Effector memory CD8-positive, alpha-beta T cell (primary cell): ENCODE measurements at places on chromosomes 1 and 21.

GRCh38 chr21:45844181-45844580, 137.4 kb upstream of the COL6A1 start:
- peaks cover 2% of the 10 kb centered on the region for H3K36me3 ChIP-seq
- H3K4me3 ChIP-seq, result no peak overlapping the region
- DNase-seq, result no peak
- H3K27me3 ChIP-seq, result peaks cover 67% of the 10 kb centered on the region
- H3K4me1 ChIP-seq, result no peaks in the 10 kb centered on the region

DNA sequence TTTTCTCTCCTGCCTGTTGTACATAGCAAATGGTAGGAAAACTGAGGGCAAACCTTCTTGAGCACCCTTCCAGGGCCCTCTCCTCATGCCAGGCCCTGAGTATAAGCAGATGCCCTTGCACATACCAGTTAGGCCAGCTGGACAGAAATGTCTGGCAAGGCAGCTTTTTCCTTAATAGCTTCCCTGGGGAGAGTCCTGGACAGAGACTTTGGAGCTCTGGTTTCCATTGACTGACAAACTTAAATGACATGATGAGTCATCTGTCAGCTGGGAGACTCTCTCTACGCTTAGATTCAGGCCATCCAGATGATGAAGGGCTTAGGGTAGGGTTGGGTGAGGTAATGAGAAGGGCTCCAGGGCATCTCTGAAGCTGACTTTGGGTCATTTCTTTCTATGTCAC, 317.5 kb downstream of the ASTN1 start:
- no peaks in the 10 kb centered on the region for H3K36me3 ChIP-seq
- no peak overlapping the region for H3K27ac ChIP-seq
- no peaks in the 10 kb centered on the region for H3K27me3 ChIP-seq
- no peaks in the 10 kb centered on the region for H3K4me1 ChIP-seq
- no peak overlapping the region for H3K4me3 ChIP-seq

DNA sequence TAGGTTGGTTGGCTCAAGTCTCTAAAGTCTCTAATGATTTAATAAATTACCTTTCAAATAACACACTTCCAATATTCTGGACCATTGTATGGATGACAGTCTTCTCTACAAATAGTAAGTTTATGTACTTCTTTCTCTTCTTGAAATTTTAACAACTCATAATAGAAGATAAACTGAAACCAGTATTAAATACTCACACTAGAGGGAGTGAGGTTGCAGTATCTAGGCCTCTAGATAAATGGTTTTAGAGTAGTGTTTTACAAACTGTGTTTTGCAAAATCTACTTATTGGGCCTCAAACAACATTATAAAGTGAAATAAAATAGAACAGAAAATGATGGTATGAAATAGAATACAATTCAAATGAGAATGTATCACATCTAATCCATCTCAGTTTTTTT, 479.9 kb upstream of the BRINP3 start:
- H3K4me3 ChIP-seq, result no peak overlapping the region
- H3K27ac ChIP-seq, result no peak overlapping the region
- H3K27me3 ChIP-seq, result no peaks in the 10 kb centered on the region
- H3K36me3 ChIP-seq, result no peaks in the 10 kb centered on the region
- no peaks in the 10 kb centered on the region for H3K4me1 ChIP-seq

- H3K27me3 ChIP-seq, result peaks cover 40% of the 10 kb centered on the region
- no peak overlapping the region for H3K4me3 ChIP-seq
- H3K4me1 ChIP-seq, result no peaks in the 10 kb centered on the region
- H3K36me3 ChIP-seq, result no peaks in the 10 kb centered on the region
- H3K27ac ChIP-seq, result no peak overlapping the region
- DNase-seq, result no peak
These were observed 23.5 kb upstream of the CR2 start for GRCh38 chr1:207430602-207431001.

- H3K4me3 ChIP-seq, result no peak overlapping the region
- DNase-seq, result no peak
- no peak overlapping the region for H3K27ac ChIP-seq
- peaks cover 3% of the 10 kb centered on the region for H3K36me3 ChIP-seq
- H3K4me1 ChIP-seq, result no peaks in the 10 kb centered on the region
These were observed 161.2 kb downstream of the PSMG1 start for GRCh38 chr21:39022035-39022434.

- no peaks in the 10 kb centered on the region for H3K36me3 ChIP-seq
- peaks cover 13% of the 10 kb centered on the region for H3K27me3 ChIP-seq
- H3K4me1 ChIP-seq, result no peaks in the 10 kb centered on the region
- H3K4me3 ChIP-seq, result no peak overlapping the region
- H3K27ac ChIP-seq, result no peak overlapping the region
These were observed 26.4 kb downstream of the ABCA4 start for GRCh38 chr1:94094469-94095111.

DNA sequence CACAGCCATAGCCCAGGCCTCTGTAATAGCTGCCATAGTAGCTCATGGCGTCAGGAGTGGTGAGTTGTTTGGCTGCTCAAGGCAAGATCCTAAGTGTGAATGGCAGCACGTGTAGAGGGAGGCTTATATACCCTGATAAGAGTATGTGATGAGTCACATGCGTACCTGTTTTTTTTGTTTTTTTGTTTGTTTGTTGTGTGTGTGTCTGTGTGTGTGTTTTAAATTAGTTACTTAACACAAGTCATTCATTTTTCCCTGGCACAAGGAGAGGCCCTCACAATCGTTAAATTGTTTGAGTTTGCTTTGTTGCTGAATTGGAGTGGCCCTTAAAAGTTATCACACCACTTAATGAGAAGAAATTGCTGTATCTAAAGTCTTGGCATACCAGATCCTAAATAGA, at the start of gene KRTAP19-4:
TSS of gene KRTAP19-4 (minus strand) at position 101 of the 400 bp plus-strand sequence. CDS start at position 46, 55 bp downstream.
- H3K4me3 ChIP-seq, result no peak within 1 kb of the TSS
- H3K36me3 ChIP-seq, result no peaks in the 10 kb centered on the region
- no peaks in the 10 kb centered on the region for H3K27me3 ChIP-seq
- no peaks in the 10 kb centered on the region for H3K4me1 ChIP-seq
- H3K27ac ChIP-seq, result no peak within 1 kb of the TSS
- no peak for DNase-seq
